ENCODE measurements at places on chromosomes 12 and 14.

DNA sequence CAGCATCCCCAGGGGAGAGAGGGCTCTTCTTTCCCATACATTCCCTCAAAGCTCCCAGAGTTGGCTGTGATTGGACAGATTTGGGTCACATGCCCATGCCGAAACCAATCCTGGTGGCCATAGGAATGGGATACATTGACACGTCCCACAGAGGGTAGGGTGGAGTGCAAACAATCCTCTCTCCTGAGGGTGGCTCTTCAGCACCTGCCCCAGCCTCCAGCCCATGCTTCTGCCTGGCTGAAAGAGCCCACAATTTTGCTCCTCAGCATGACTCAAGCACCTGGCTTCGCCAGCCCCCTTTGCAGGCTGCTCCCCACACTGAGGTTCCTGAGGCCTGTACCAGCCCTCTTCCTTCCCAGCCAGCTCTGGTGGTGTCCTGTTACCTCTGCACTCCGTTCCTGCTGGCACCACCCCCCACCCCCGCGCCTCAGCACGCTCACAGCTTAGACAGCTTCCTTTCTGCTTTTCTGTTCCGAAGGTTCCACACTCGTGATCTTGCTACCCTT lies 71.7 kb downstream of the CCDC92 start:
- no peak for DNase-seq

DNA sequence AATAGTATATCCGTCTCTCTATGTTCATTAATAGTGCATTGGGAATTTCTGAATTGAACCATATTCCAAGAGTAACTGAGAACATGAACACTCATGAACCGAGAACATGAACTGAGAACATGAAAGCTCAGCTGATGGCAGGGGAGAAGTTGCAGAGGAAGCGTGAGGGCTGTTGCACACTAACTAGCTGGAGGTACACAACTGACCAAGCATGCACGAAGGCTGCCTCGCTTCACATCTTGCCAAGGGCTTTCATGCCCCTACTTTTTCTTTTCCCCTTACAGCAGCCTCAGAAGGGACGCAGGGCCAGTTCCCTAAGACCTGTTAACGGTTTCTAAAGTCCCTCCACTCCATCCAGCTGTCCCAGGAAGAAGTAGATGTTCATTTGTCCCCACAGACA lies 4.3 kb downstream of the RNASE1 start:
- DNase-seq, result no peak

DNA sequence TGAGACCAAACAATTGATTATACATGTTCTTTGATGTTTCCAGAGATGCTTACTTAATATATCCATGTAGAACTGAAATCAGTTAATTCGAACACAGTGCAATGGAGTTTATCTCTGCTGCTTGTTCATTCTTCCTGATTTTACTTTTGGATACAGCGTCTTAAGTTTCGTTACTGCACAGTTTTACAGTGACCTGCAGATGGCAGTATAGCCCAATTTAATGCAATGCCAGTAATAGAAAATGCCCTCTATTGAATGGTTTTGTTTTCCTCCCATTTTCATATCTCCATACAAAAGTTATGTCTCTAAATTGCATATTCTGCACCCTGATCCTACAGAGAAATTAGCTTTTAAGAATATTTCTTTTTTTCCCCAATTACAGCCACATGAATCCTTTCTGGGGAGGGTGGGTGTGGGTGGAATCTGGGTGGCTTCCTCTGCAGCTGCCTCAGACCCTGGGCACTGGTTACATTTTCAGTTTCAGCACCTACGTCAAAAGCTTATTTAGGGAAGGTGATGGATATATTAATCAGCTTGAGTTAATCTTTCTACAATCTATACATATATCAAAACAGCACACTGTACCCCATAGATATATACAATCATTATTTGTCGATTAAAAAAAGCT lies 101.1 kb upstream of the DCD start:
- DNase-seq, result no peak

DNA sequence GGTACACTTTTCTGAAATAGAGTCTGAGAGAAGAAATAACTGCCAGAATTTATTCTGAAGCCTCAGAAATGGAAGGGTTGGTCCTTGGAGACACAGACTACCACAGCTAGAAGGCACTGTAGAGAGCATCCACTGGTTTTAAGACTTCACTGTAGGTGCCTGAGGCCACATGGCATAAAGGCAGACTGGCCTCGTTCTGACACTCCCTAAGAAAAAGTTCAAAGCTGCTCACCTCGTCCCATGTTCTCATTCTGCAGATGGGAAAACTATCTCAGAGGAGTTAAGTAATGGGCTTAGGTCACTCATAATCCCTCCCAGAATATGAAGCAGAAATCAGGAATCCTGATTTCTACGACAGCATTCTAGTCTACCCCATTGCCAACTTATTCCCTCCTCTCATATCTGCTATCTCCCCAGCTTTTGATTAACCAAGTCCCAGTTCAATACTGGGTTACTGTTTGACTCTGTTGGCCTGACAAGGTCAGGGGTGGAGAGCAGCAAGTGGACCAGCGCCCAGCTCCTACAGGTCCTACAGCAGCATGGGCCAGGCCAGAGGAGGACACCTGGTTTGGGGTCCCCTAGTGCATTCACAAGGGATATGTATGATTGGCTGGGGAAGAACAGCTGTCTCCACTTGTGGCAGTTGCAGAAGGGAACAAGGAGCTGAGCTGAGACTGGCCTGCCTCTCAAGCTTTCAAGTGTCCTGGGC lies 3.7 kb downstream of the ITGA5 start:
- no peak for DNase-seq

Data from occipital lobe (tissue), 3 donors.